Calu3 (cell line): ENCODE measurements at places on chromosomes 3 and 15.

DNA sequence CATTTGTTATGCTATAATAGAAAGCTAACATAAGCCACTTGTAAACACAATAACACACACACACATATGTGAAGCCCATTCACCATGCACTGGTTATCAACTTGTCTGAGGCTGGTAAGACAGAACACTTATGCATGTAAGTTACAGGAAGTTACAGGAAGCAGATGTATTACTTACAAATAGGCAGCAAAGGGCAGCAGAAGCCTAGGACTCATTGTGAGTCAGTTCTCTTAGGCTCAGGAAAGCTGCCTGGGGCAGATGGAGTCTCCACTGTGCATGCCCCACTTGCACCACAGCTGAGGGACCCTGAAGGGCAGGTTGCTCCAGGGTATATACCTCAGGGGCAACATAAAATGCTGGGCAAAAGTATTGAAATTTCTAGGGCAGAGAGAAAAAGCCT is 748.8 kb upstream of the CCDC54 start:
- H3K27ac ChIP-seq: no peak overlapping the region
- H3K4me3 ChIP-seq: no peak overlapping the region
- DNase-seq: no peak

DNA sequence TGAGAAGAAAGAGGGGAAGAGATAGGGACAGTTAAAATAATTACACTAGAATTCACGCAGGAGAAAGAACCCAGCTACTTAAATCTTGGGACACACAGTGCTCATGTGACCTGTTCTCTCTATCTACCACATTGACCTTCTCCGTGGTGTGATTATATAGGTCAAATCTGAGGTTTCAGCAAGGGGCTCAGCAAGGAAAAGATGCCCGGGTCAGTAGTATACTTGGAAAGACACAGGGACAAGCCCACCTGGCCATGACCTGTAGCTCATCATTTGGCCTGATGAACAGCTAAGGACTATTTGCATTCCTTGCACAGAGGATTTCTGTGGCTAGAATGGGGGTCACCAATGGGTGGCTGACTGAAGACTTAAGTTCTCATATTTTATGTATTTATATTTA is 71.9 kb downstream of the SSR3 start:
- peaks cover 23% of the 10 kb centered on the region for H3K4me1 ChIP-seq
- no peaks in the 10 kb centered on the region for H3K36me3 ChIP-seq
- no peaks in the 10 kb centered on the region for H3K27me3 ChIP-seq
- H3K4me3 ChIP-seq: no peak overlapping the region
- no peak overlapping the region for H3K27ac ChIP-seq
- no peak for DNase-seq

GRCh38 chr3:155502630-155503029 is 209.1 kb upstream of the STRIT1 start:
- H3K27me3 ChIP-seq: no peaks in the 10 kb centered on the region
- no peaks in the 10 kb centered on the region for H3K4me1 ChIP-seq
- no peak overlapping the region for H3K27ac ChIP-seq
- no peaks in the 10 kb centered on the region for H3K36me3 ChIP-seq

DNA sequence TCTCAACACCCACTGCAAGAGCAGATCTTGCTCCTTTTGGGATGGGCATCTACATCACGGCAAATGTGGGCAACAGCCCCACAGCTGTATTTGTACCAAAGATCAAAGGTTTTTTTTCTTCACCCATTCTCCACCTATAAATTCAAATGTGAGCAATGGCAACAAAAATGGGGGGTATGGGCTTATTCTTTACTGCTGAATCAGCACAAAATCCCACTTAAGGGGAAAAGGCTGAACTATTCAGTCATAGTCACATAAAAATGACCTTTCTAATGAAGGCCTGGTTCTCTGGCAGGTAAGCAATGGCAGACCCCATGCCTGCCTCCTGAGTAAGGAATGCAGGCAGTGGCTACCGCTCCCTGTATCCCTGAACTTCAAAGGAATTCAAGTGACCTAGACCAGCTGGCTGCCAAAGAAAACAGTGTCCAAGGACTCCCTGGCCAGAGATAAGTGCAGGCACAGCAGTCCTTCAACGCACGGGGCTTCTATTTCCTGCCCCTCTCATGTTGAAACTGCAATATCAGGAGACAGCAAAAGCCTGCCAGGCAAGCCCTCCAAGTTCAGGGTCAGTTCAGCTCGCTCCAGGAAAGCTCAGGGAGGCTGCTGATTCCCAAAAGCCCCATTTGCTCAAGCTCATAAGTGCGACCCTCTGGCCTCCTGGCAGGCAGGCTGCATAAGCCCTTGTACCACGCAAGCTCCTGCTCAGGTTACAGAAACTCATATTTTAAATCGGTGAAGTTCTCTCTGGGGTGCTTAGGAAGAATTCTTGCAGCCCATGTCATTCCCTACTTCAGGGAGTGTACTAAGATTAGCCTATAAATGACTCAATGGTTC is 134.1 kb downstream of the PDZRN3 start:
- no peaks in the 10 kb centered on the region for H3K36me3 ChIP-seq
- H3K27ac ChIP-seq: no peak overlapping the region
- no peak for DNase-seq
- peaks cover 18% of the 10 kb centered on the region for H3K27me3 ChIP-seq

DNA sequence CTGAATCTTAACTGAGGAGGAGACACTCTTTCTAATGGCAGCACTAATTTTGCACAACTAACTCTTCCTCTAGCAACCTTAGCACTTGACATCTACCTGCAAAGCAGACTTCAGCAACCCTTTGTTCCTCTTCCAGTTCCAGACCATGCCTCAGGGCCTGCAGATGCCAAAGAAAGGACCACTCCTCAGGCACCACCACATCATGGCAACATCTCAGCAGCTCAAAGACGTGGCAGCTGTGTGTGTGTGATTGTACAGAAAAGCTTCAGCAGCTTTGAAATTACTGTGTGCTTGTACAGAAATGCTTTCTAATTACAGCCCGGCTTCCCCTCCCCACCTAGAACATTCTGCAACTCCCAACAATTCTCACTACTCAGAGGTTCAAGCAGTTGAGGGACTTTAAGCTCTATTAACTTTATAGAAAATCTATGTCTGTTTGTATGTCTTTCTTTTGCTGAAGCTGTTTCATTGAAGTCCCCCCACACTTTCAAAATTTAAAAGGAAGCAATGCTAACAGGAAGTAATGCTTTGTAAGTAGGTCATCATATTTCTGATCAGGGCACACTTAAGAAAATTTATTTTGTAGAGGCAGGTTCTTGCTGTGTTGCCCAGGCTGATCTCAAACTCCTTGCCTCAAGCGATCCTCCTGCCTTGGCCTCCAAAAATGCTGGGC is 115.2 kb downstream of the CD47 start:
- peaks cover 3% of the 10 kb centered on the region for H3K36me3 ChIP-seq
- H3K4me3 ChIP-seq: no peak overlapping the region
- H3K27me3 ChIP-seq: no peaks in the 10 kb centered on the region
- DNase-seq: no peak

DNA sequence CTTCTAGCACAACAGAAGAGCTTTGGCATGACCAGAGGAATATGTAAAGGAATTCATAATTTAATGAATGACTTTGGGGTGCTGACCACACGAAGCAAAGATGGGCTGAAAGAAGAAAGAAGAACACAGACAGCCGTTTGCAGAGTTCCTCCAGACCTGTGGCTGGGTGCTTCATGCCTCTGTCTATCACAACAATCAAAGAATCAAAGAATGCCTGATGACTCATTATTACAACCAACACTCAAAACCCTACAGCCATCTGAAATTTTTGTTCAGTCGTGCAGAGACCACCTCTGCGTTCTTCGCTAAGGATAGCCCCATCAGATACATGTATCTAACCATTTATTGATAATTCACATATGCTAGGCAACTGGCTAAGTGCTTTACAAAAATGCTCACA is 129.0 kb upstream of the PRICKLE2 start:
- no peak overlapping the region for H3K27ac ChIP-seq
- no peak for DNase-seq
- no peaks in the 10 kb centered on the region for H3K36me3 ChIP-seq

DNA sequence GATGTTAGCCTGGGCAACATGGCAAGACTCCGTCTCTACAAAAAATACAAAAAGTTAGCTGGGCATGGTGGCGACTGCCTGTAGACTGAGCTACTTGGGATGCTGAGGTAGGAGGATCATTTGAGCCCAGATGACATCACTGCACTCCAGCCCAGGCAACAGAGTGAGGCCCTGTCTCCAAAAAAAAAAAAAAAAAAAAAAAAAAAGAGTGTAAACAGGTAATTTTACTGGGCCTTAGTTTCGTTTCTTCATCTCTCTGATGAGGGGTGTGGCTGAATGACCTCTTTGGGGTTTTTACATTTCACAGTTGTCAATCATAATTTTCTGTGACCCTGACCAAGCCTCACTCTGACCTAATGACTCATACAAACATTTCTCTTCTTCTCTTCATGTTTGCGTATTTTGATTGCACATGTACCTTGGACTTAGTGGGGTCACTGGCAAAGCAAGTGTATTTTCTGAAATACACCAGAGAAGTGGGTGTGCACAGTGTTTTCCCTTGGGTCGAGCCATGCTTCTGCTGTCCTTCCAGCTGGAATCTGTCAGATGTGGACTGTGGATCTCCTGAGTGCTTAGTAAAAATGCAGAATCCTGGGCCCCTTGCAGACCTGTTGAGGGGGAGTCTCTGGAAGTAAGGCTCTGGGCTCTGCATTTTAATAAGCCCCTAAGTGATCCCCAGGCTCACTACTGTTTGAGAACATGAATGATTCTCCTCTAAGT is 140.5 kb downstream of the FNDC3B start:
- no peak for DNase-seq
- H3K27ac ChIP-seq: peak overlapping the region; percentile 66
- peak overlapping the region; percentile 11 for H3K4me3 ChIP-seq
- H3K4me1 ChIP-seq: peaks cover 79% of the 10 kb centered on the region
- peaks cover 68% of the 10 kb centered on the region for H3K36me3 ChIP-seq
- no peaks in the 10 kb centered on the region for H3K27me3 ChIP-seq

GRCh38 chr15:62249501-62249900 is 84.4 kb upstream of the C2CD4B start:
- peaks cover 46% of the 10 kb centered on the region for H3K4me1 ChIP-seq
- no peaks in the 10 kb centered on the region for H3K36me3 ChIP-seq
- no peaks in the 10 kb centered on the region for H3K27me3 ChIP-seq
- no peak for DNase-seq
- H3K4me3 ChIP-seq: no peak overlapping the region
